ENCODE measurements at places on chromosomes 11 and 22.

GRCh38 chr22:49106096-49106841 is 721.4 kb downstream of the BRD1 start:
- DNase-seq = no peak

- DNase-seq = no peak
These were observed 57.9 kb downstream of the GRAMD4 start for GRCh38 chr22:46678003-46678657.

GRCh38 chr11:28227460-28227859 is 119.3 kb downstream of the METTL15 start:
- no peak for DNase-seq

DNA sequence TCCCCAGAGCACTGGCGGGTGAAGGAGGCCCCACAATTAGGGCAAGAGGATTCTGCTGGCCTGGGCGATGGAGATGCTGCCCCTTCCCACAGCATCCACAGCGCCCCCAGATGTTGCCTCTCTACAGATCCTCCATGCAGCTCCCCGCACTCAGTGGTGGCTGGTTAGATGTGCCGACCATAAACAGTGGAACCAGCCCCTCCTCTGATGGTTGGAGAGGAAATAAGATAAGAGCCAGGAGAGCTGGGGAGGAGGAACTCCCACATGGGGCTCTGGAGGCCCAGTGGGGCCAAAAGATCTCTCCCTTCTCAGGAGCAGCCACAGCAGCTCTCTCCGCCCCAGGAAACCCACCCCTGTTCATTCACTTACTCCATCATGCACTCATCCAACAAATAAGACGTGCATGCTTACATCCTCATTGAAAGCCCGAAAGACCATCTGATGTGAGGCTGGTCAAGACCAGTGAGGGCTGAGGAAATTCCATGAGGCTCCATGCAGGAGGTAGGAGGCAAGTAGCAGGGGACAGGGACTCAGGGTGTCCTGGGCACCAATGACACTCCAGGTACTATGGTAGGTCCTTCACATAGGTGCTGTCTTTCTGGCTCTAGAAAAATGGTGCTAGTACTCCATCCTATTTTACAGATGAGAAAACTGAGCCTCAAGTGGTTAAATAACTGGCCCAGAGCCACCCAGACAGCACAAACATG is 1.5 kb downstream of the PTGDR2 start:
- no peak for DNase-seq

GRCh38 chr11:849951-850774 is 7.5 kb downstream of the TSPAN4 start:
- DNase-seq = no peak

DNA sequence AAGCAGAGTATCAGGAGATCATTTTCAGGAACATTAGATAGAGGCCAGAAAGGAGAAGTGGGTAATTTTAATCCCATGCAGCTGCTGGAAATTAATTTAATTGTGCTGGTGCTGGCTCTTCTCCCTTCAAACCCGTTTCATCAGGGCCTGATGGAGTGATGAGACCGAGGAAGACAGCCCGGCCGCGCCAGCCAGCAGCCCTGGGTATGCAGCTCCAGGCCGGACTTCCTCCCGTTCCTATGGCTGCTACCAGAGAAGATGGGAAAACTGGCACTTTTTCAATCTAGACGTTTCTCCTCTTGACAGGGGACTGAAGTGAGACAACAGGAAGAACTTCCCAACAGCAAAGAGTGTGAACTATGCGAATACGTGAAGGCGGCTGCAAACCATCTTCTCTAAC is 24.6 kb upstream of the ZBTB16 start:
- no peak for DNase-seq

- DNase-seq = no peak
These were observed 1.0 kb downstream of the SRPRA start for GRCh38 chr11:126267650-126268049.

GRCh38 chr11:1078191-1078601 is 3.5 kb downstream of the MUC2 start:
- DNase-seq = no peak

DNA sequence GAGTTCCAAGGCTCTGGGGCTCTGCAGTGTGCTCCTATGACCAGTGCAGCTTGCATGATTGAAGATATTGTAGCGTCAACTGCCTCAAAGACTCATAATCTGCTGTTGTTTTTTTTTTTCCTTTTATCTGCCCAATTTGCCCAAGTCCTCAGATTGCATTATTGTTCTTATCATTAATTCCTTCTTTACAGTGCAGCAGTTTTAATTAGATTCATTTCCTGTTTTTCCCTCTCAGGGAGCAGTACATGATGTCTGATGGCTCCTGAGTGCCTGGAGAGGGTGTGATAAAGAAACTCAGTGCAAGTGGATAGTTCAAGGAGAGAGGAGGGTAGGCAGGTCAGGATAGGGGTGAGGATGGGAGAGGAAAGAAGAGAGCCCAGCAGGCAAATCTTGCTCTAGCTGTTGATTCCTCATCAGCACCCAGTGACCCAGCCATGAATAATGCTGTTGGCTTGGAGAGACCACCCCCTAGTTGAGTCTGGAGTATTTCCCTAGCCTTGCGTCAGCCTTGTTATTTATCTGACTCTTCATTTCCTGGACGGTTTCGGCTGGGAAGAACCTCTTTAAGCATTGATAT is 219.6 kb upstream of the SESN3 start:
- no peak for DNase-seq

- no peak for DNase-seq
These were observed 65.4 kb downstream of the TIMP3 start for GRCh38 chr22:32866953-32867352.

DNA sequence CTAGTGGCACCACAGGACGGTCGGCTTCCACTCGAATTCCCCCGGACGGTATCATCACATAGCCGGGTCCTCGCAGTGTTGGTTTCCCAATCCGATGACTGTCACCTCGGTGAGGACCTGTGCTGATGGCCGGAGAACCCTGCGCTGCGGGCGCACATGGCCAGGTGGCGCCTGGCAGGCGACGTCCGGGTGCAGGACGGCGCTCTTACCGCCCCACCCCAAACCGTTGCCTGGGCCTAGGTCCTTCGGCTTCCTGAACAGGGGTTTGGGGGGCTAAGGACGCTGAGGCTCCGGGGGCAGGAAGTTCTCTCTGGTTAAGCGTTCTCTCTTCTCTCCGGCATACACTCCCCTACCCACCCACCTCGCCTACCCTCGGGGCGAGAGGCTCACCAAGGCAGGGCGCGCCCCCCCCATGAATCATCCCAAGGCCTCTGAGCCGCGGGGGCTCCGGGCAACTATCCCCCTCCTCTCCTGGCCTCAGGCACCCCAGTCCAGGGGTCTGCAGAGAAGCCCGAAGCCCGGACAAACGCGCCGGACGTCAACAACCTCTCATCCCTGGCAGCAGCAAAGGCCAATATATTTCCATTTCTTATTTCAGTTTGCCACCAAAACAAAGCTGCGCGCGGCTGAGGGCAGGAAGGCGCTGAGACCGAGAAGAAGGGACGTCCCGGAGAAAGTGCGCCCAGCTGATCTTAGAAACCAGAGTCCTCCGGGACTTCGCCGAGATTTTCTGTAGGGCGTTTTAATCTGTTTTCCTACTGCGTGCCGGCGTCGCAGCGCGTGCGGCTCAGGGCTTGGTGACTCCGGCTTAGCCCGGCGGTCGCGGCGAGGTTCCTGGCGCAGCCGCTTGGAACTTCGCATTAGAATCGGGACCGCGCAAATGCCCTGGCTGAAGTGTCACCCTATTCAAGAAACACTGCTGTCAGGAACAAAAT is 5.6 kb downstream of the ALX4 start:
- no peak for DNase-seq

- DNase-seq = no peak
These were observed 476.4 kb downstream of the TBC1D22A start for GRCh38 chr22:47238690-47239473.

DNA sequence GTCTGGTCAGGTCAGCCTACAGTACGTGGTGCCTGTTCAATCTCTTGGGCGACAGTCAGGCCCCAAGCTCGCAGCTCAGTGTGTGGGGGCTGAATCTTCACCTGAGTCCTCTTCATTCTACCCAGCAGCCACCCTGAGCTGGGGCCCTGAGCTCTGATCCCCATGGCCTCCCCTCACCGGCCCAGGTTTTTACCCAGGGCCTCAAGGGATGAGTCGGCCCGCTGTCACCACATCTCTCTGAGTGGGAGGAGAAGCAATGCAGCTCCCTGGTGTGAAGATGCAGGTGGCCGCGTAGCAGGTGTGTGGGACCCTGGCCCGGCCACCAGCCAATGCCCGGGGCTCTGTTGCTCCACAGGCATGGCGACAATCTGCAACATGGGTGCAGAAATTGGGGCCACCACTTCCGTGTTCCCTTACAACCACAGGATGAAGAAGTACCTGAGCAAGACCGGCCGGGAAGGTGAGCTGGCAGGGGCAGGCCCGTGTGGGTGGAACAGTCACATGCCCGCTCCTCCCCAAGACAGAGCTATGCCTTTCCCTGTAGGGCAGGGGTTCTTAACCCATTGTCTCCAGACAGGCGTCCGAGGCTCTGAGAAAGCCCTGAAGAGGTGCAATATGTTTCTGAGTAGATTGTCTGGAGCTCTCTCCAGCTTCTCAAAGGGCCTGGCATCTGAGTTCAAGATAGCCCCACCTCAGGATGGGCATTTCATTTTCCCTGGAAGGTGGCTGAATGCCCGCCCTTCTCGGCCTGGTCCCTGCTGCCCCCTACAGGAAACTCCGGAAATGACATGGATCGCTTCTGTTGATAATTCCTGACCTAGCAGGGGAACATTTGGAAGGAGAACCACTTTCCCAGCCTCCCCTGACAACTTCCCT is 26.9 kb downstream of the POLR3H start:
- DNase-seq = no peak

DNA sequence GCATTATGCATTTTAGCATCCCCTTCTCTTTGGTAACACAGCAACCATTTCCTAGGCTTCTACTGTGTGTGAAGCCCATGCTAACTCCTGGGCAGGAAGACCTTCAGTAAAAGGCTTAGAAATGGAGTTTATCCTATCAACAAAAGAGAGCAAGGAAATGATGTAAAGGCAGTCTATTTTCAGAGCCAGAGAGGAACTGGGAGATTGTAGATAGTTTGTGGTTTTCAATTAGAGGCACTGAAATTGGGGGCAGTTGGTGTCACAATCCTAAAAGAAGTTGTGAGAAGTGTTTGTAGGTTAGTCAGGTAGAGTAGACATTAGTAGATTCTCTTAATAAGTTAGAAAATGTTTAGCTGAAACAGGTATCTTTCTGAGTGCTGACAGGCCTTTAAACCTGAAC is 7.1 kb downstream of the ACAD8 start:
- DNase-seq = no peak

DNA sequence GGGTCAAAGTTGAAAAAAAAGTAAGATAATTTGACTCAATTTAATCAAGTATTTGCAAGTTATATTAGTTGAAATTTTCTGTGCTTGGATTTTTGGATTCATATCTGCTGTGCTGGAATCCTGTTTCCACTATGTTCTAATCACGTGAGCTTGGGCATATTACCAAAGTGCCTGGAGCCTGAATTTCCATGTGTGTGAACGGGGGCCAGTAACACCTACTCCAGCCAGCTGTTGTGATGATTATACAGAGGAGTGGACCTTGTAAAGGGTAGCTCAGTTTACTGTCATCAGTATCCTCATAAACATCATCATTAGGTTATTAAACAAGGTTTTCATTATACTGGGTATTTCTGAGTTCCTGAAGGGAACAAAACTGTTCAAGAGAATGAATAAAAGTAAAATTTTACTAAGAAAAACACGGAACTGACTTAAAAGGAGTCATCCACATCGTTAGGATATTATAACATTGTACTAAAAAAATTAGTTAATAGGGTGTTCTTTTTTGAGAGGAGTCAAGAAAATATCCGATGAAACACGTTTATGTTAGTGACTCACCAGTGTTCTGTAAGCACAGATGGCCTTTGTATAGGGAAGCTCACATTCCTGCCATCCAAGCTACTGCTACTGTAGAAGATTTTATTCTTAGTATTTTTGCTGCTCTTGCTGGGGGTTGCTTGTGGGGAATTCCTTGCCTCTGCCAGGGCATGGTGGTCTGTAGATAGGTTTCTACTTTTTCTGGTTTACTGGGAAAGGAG is 144.1 kb downstream of the ARHGAP42 start:
- no peak for DNase-seq

- DNase-seq = no peak
These were observed 631 bp downstream of the PHF21A start for GRCh38 chr11:46120346-46121300.

DNA sequence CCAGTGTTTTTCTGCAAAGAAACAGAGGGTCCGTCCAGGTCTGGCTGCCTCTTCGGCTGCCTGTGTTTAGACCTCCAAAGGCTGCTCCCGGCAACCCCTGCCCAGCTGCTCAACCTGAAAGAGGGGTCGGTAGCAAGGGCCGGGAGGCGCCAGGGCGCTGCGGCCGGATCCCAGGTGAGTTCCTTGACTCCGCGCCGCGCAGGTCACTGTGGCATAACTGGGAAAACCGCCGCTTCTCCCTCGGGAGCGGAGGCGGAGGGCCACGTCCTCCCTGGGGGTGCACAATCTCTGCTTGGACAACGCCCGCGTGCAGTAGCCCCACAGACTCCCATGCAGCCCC is 1.0 kb upstream of the BRSK2 start:
- no peak for DNase-seq

GRCh38 chr11:12693094-12693478 is 18.9 kb downstream of the TEAD1 start:
- no peak for DNase-seq

DNA sequence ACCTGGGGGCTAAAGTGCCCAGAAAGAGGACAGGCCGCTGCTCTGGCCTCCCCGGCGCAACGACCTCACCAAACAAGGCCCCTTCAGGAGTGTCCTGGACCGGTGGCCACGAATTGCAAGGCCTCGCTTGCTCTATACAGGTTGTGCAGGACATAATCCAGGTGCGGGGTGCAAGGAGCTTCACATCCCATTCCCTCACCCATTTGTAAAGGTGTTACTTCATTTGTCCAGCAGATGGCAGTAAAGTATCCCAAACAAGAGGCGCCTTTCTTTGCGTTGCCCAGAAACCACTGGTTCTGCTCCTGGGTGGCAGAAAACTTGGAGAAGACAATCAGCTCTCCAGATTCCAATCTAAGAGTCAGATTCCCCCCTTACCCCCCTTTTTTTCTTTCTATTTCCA is 35.9 kb upstream of the PRDM11 start:
- no peak for DNase-seq

GRCh38 chr11:88384669-88385005 is 47.1 kb upstream of the CTSC start:
- DNase-seq = no peak

DNA sequence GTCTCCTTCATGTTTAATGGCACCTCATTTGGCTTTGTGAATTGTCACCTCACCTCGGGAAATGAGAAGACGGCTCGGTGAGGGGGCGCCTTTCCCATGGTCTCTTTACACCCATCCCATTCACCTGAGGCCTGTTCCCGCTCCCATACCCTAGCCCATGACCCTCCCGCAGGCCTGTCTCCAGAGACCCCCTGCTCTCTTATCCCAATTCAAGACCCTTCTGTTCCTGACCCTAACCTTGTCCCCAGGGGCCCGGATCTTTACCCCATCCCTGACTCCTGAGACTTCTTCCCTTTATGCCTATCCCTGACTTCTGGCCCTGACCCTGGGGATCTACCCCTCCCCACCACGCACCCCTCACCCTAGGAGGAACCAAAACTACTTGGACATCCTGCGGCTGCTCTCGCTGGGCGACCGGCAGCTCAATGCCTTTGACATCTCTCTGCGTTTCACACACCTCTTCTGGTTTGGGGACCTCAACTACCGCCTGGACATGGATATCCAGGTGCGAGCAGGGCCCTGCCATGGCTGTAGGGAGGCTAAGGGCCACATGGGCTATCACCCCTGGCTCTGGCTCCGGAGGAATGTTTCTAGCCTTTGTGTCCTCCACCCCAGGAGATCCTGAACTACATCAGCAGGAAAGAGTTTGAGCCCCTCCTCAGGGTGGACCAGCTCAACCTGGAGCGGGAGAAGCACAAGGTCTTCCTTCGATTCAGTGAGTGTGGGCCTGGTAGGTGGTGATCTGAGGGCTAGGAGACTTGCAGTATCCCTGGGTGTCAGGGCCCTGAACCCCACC is 7.9 kb downstream of the INPPL1 start:
- DNase-seq = no peak

Data from stimulated activated CD8-positive, alpha-beta memory T cell treated with anti-CD3 and anti-CD28 coated beads, Interleukin-2, amount 100 ng/mL, for 48 hours (primary cell).